ENCODE measurements at places on chromosomes 4 and X. TPM values are rescaled to one million over a fixed set of nuclear protein-coding genes. Genes with fewer than 3 reads are reported as not detected.

- peak; percentile 74 for DNase-seq
Measured at GRCh38 chr4:60737858-60738257, 462.3 kb upstream of the ADGRL3 start.

- DNase-seq = no peak
Measured at GRCh38 chrX:153334654-153335295, 822 bp downstream of the ZNF275 start.

GRCh38 chr4:163109967-163110366 is 56.7 kb downstream of the NAF1 start:
- no peak for DNase-seq

- DNase-seq = no peak
Measured at GRCh38 chr4:21962691-21963090, 14.1 kb upstream of the KCNIP4 start.

GRCh38 chrX:46954716-46955115 is 42.5 kb downstream of the JADE3 start:
- no peak for DNase-seq

DNA sequence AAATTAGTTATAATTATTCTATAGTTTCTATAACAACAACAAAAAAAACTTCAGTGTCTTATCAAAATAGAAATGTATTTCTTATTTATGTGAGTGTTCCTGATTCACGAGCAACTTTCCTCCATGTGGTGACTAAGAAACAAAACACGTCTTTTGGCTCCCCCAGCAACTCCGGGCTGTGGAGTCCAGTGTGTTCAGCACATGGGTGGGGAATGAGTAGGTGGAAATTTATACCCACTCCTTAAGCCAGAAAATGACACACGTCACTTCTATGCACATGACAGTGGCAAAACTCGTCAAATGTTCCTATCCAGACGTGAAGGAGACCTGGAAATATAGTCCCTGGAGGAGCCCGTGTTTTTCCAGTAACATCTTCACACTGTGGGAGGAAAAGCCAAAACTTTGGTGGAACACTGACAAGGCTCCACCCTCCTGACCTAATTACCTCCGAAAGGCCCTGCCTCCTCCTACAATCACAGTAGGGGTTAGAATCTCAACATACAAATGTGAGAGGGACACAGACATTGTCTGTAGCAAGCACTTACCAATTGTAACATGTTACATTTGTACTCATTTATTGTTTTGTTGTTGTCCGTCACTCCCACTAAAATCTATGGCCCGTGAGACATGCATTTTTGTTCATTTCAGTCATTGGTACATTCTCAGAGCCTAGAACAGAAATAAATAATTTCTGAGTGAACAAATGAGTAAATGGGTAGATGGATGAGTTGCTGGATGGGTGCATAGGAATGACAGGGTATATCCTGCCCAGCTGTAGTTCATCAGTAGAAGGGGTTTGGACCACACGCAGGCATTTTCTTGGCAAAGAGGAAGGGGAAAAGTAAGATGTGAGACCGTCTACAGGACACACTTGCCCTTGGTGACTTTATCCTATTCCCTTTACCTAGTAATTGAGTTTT is 605.8 kb upstream of the TENM3 start:
- peak; percentile 58 for DNase-seq

DNA sequence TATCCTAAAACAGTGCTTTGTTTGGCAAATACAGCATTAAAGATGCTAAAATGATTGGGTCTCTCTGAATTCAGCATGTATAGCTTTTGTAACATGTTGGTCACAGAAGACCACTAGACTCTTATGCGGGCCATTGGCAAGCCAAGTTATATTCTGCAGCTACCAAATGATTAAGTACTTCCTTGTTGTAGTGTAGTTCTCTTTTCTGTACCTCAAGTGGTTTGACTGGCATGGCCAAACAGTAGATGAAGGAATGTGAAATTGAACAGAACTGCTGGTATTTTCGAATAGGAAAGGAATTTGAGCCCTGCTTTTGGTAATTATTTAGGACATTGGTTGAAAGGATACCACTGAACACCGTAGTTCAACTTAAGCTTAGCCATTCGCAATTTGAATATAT is 193.9 kb upstream of the GPC4 start:
- DNase-seq = no peak

PAGE2B gene
- total RNA-seq = not detected

FAM53A gene
- 2.0 TPM for total RNA-seq
